Activated gamma-delta T cell (primary cell): ENCODE measurements at places on chromosomes 3 and 15.

- DNase-seq, result no peak
Measured at GRCh38 chr3:127491909-127492308, 98.6 kb downstream of the TPRA1 start.

GRCh38 chr3:120475722-120476377 lies 25.1 kb upstream of the FSTL1 start:
- no peak for DNase-seq

DNA sequence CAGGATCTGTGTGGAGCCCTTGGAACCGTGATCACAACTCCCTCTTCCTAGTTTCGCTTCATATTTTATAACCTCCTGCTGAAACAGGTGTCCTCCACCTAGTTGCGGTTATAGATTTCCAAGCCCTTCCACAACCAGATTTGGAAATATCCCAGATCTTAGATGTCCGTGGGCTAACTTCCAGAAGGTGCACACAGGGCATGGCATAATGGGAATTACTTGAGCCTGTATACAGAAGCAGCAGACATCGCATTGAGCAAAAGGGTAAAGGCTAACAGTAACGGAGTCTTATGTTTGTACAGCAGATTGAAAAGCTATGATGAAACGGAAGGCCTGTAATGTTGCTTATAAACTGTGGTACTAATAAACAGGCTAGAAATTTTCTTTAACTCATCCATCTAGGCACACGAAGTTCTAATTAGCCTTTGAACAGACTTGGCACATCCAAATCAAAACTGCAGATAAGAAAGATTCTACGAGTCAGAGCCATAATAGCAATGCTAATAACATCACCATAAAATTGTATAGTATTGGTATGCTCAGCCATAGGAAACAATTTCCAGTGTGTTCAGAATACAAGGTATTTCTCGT lies 1.2 kb upstream of the USF3 start:
- DNase-seq, result no peak

- no peak for DNase-seq
Measured at GRCh38 chr3:195771646-195772300, 40.0 kb downstream of the MUC4 start.

GRCh38 chr3:191628571-191628970 lies 167.6 kb downstream of the PYDC2 start:
- DNase-seq, result no peak

DNA sequence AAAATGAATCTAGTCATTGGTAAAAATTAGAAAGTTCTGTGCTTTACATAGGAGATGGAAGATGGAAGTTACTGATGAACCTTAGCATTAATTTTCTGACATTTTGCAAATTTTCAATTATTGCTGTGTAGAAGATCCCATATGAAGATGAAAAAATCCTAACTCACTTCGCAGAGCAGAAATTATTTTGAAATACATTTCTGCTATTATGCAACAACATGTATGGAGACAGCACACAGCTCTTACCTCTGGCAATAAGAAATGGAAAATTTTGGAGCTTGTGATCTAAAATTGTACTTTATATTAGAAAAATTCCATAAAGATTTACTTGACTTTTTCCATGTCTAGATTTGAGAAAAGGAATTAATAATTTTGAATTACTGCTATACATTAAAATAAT lies 177.9 kb downstream of the WDR72 start:
- no peak for DNase-seq

DNA sequence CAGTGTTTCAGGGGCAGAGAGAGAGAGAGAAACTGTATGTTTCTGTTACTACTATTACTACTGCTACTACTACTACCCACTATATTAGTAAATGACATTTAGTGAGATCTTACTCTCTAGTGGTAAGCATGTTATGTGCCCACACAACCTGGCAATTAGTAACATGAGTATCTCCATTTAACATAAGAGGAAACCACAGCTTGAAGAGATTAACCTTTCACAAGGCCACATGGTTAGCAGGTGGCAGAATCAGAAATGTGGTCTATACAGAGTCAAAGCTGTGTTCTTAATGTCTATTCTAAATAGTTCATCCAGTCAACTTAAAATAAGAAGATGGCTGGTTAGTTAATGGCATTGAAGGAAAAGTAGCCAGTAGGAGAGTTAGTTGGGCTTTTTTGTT lies 961.6 kb downstream of the MCTP2 start:
- DNase-seq, result no peak

DNA sequence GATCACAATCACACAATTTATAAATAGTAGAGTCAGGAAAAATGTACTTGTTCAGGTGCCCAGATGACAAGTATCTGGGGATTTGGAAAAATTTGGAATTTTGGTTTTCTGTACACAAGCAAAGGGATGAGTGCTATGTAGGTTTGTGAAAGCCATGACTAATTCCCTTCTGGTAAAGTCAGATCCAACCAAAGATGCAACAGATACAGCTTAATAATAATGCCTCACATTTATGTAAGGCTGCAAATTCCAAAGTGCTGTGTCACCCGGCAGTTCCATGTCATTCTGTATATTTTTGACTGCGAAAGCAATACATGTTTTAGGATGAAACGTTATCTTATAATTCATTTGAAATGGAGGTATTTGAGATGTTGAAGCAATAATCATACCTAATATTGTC lies 102.7 kb upstream of the AGBL1 start:
- no peak for DNase-seq

GRCh38 chr3:102113421-102114041 lies 264.2 kb downstream of the NFKBIZ start:
- DNase-seq, result no peak

DNA sequence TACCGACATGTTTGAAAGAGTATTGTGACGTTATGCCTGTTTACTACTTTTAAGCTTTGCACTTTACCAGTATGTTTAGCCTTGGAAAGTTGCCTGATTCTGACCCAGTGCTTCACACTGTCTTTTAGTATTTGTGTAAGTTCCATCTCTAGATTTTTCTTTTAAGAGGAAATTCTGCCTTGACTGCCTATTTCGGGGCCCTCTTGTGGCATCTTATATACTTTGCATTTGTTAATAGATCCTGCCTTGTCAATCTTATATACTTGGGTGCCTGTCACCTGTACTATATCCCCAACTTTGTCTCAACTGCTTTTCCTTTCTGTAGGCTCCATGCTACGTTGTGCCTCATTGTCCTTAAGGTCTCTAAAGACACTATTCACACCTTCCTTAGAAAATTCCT lies 244.6 kb downstream of the STXBP5L start:
- no peak for DNase-seq

GRCh38 chr3:24303057-24303754 lies 191.4 kb downstream of the THRB start:
- DNase-seq, result no peak

DNA sequence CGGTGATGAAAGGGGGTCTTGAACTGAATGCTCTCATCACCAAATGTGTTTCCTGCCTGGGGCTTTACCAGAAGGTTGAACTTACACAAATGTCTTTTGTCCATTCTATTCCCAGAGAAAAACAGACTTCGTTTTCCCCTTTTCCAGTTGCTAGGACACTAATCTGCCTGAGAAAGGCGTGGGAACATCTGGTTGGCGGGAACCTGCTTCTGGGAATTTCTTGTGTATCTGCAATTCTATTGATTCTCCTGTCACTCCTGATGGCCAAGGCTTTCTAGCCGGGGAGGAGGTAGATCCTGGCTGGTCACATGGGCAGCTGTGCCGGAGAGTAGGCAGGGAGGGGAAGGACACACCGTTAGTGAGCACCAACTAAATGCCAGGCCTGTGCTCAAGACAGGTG lies 31.1 kb upstream of the CCDC174 start:
- DNase-seq, result no peak

GRCh38 chr3:144966560-144966959 lies 994.9 kb downstream of the DIPK2A start:
- DNase-seq, result no peak

- DNase-seq, result no peak
Measured at GRCh38 chr3:102571720-102572384, 137.0 kb downstream of the ZPLD1 start.

- DNase-seq, result no peak
Measured at GRCh38 chr15:101560722-101561583, 71.4 kb upstream of the PCSK6 start.
